NCI-H510A (cell line): ENCODE measurements at places on chromosomes 2 and 18.

DNA sequence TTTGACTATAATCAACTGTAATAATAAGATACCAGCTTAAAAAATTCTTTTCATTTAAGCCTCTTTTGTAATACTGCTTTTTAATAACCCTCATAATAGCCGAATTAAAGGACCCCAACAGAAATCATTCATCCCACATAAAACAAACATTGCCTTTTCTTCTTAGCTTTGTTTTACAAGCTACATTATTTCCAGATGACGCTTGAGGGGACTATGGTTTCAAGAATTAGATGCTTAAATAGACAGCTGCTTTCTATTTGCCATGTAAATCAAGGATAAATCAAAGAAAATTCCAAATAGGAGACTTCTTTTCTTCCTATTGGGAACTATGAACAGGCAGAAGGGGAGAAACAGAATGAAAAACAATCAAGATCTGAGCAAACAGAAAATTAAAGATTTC, 200.7 kb upstream of the SMAD7 start:
- no peak for DNase-seq

DNA sequence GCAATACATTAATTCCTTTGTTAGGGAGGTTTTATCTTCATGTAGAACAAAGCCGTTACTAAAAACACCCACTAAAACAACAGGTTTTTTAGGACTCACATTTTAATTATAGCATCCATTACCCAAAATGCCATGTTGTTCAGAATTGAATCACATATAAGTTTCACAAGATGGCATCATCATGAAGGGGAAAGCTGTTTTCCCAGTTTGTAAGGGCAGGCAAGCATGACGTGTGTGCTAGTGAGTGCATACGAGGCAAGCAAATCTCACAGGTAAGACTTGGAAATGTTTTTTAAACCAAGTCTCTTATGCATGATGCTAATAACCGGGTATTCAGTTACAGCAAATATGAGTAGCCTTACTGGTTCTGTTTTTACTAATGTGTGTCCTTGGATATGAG, 111.8 kb upstream of the NFATC1 start:
- no peak for DNase-seq

DNA sequence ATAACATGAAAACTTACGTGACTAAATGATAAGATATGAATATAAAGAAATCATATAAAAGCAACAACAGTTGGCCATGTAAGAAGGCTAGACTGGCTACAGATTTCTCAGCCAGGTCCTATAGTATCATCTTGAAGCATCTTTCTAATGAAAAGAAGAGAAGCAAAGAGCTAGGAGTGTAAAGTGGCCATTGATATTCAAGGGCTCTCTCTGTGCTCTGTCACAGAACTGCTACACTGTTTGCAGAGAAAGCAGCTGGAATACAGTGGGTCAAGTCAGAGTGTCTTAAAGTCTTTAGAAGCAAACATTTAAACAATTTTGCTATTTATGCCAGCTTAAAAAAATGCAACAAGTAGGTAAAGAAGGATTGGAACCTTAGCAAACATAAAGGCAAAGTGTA, 118.8 kb downstream of the SCN9A start:
- DNase-seq: no peak

GRCh38 chr2:194616334-194616733, 1040.7 kb upstream of the SLC39A10 start:
- DNase-seq: no peak

DNA sequence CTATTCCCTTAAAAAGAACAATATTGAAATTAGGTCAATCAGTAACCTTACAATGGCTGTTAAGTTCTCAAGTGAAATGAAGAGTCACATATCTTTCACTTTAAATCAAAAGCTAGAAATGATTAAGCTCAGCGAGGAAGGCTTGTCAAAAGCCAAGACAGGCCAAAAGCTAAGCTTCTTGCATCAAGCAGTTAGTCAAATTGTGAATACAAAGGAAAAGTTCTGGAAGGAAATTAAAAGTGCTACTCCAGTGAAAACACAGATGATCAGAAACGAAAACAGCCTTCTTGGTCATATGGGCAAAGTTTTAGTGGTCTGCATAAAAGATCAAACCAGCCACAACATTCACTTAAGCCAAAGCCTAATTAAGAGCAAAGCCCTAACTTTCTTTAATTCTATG, 402.6 kb upstream of the ZEB2 start:
- DNase-seq: no peak

GRCh38 chr18:65955747-65956146, 204.9 kb downstream of the CDH7 start:
- no peak for DNase-seq

- peak; percentile 40 for DNase-seq
Measured at GRCh38 chr2:189580241-189580651, 340 bp downstream of the SLC40A1 start.

- no peak for DNase-seq
Measured at GRCh38 chr2:95372845-95373244, 29.7 kb upstream of the FAHD2A start.

GRCh38 chr18:66495844-66496243, 108.0 kb downstream of the CDH19 start:
- peak; percentile 70 for DNase-seq

GRCh38 chr2:191636235-191636543, 41.7 kb upstream of the NABP1 start:
- DNase-seq: no peak

DNA sequence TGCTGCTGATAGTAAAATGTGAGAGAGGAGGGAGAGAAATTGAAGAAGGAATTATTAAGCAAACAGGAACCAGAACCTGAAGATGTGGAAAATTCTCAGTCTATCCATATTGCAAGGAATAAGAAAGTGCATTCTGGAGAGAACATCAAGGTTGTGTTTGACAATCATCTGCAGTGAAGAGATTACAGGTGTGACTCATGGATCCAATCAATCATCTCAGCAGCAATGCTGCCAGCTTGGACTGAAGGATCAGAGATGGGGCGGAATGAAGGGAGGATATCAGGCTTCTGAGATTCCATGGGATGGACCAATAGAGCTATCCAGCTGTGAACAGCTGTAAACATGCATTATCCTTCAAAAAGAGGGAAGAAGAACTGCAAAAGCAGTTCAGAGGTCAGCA, 247.3 kb downstream of the LPIN1 start:
- no peak for DNase-seq

GRCh38 chr2:174108579-174108978, 139.8 kb downstream of the OLA1 start:
- no peak for DNase-seq

- DNase-seq: no peak
Measured at GRCh38 chr2:133266041-133266925, 302.0 kb downstream of the NCKAP5 start.

- no peak for DNase-seq
Measured at GRCh38 chr2:200667413-200667812, 81.6 kb downstream of the AOX1 start.

DNA sequence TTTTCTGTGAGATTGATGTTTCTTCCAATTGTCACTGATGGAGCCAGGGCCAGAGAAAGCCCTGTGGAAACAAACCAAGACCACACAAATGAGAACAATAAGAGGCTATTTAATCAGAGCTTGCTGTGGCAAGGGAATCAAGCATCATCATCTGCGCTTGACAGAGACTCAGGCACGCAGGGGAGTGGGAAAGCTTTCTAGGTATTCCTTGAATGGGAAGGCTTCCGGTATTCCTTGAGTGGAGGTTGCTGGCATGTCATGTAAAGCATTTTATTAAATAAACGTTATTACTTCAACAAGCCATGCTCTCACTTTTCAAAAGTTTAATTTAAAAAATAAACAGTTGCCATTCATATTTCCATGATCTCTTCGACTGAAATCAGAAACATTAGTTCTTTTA, 194.6 kb upstream of the SYT4 start:
- DNase-seq: no peak

DNA sequence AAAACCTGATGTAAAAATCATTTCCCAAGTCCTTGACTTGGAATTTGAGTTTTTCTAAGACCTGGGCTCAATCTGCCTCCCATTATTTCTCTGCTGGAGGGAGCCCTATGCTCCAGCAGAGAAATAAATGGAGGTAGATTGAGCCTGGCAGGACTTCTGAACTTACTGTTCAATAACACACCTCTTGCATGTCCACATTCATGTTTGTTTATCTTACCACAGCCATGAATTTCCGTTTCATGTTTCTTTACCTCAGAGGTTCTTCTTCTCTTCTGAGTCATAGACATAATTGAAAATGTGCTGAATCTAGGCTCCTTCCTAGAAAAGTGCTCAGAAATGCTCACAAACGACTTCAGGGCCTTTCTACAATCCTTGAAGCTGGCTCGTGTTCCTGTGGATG, 170.8 kb downstream of the PMAIP1 start:
- DNase-seq: no peak

DNA sequence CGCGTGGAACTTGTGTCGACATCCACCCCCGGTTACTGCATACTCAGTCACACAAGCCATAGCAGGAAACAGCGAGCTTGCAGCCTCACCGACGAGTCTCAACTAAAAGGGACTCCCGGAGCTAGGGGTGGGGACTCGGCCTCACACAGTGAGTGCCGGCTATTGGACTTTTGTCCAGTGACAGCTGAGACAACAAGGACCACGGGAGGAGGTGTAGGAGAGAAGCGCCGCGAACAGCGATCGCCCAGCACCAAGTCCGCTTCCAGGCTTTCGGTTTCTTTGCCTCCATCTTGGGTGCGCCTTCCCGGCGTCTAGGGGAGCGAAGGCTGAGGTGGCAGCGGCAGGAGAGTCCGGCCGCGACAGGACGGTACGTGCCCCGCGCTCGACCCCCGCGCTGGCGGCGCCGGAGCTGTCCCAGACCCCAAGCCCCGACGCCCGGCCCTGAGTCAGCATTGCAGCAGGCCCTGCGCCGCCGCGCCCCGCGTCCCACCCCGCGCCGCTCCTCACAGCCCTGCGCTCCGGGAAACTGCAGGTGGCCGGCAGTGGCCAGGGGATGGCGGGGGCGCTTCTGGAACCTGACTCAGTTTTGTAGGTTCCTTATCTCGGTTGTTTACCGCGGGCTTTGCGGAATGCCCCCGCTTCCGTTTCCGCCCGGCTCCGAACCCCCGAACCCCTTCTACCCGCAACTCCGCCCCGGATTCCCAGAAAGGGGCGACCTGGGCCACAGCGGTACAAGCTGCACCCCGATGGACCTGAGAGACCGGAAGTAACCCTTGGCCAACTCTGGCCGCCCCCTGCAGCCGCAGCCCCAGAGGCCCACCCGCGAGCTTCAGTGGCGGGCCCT, at the start of gene CFLAR:
Gene CFLAR, plus strand, starts transcription at position 50 of the 844 bp plus-strand sequence. CDS start 13,702 bp downstream, outside the sequence.
- DNase-seq: peak; percentile 58

- DNase-seq: no peak
Measured at GRCh38 chr18:48637081-48637990, 98.5 kb downstream of the CTIF start.

GRCh38 chr18:27605107-27605834, 420.2 kb upstream of the CHST9 start:
- peak; percentile 71 for DNase-seq

DNA sequence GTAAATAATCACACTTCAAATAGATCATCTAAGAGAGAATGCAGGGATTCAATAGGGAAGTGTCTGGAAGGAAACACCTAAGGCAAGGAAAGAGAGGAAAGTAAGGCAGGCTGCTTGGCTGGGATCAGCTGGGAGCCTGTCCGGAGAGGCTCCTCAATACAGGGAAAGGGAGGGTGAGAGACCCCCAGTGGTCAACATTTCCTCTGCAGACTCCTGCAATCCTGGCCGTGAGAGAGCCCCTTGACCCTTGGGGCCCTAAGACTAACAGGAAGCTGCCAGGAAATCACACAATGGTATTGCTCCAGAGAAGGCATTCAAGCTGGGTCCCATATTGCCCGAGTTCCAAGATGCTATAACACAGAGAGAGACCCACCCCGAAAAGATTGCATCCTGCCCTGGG, 549.4 kb downstream of the NYAP2 start:
- DNase-seq: no peak

GRCh38 chr2:18559531-18560030, 872 bp downstream of the RDH14 start:
- no peak for DNase-seq

- DNase-seq: no peak
Measured at GRCh38 chr18:40987581-40987980, 967.5 kb upstream of the PIK3C3 start.

DNA sequence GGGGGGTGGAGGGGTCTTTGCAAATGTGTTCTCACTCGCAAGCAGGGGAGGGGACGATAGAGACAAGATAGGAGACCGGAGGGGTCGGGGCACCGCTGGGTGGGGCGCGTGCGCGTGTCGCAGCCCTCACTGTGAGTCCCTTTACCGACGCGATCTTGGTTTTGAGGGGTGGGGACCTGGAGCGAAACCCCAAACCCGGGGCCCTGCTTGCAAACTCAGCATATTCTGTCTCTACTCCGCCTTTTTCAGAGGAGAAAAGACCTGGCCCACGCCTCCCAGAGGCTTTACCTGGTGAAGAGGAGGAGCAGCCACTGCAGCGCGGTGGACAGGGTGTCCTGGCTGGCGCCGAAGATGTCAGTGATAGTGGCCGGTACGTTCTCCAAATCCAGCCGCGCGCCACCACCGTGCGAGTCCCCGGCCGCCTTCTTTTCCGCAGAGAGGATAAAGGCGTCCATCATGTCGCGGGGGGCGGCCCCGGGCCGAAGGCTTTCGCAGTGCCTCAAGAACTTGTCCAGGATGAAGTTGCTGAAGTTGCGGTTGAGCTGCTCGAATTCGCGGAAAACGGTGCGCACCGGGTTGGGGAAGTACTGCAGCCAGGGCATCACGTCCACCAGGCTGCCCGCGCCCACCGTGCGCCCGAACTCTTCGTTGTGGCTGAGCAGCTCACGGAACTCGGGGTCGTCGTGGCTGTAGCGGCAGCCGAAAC, 1.7 kb downstream of the CYP1B1 start:
- no peak for DNase-seq

- DNase-seq: peak; percentile 13
Measured at GRCh38 chr2:214376618-214377285, 34.1 kb upstream of the VWC2L start.

DNA sequence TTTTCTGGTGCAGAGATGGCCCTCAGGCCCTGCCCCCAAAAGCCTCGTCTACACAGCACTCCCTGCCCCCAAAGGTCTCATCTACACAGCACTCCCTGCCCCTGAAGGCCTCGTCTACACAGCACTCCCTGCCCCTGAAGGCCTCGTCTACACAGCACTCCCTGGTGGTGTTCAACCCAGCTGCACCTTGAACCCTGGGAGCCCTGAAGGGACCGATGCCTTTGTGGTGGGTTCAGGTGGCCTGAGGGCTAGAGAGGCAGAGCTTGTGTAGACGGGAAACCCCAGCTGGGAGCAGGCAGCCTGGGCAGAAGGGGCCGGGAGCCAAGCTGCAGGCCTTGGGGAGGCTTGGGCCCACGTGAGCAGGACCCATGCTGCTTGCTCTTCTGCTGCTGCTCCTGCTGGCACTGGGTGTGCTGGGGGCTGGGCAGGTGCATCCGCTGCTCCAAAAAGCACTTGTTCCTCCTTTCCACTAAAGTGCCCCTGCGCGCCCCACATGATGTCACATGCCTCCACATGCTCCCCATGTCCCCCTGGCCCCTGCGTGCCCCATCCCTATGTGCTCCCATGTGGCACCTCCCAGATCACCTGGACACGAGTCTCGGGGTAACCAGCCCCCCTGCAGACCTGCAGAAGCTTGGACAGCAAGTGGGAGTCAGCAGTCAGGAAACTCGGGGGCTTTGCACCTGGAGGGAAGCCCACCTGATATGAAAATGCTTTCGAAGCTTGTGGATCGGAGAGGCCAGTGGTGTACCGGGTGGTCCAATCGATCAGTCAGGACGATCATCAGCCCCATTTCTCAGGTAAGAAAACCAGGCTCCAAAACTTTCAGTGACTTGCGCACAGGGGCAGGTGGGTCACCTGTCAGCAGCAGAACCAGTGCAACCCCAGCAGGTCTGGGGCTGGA, 94.9 kb upstream of the CTDP1 start:
- DNase-seq: no peak
